ENCODE measurements at places on chromosomes 1 and 21. TPM values are rescaled to one million over a fixed set of nuclear protein-coding genes. Genes with fewer than 3 reads are reported as not detected.

The CACNA1S gene
- total RNA-seq = not detected

The MGST3 gene
- total RNA-seq = 37.3 TPM

The CAP1 gene
- 482 TPM for total RNA-seq

The SFN gene
- total RNA-seq = 2.9 TPM

The S100A8 gene
- not detected for total RNA-seq

The PRPF38B gene
- total RNA-seq = 40.7 TPM

The HUNK gene
- total RNA-seq = not detected

The KRTAP10-12 gene
- total RNA-seq = not detected

Measured in GM12878 (cell line).